ENCODE measurements at places on chromosomes 11 and 22.

GRCh38 chr11:95375886-95376285, 144.9 kb upstream of the SESN3 start:
- peak; percentile 98 for DNase-seq

GRCh38 chr11:118406599-118407166, 5.3 kb downstream of the ATP5MG start:
- DNase-seq, result peak; percentile 38

GRCh38 chr11:34558673-34559072, 45.1 kb upstream of the ELF5 start:
- peak; percentile 4 for DNase-seq

DNA sequence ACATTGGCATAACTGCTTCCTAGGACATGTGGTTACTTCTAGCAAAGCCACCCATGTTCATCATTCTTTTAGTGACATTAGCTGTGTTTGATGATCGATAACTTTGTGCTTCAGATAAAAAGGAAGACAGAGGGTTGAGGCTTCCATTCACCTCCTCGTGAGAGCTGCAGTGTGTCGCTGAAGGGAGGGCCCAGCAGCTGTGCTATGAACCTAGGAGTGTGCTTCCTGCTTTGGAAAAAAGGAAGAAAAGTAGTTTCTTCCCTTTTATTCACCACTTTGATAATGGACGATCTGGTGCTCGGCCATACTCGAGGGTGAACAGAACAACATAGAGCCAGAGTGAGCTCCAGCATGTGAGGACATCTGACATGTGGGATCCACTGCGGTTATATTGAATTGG, 6.1 kb upstream of the RFPL2 start:
- no peak for DNase-seq

GRCh38 chr11:69272055-69272454, 21.9 kb upstream of the MYEOV start:
- no peak for DNase-seq

DNA sequence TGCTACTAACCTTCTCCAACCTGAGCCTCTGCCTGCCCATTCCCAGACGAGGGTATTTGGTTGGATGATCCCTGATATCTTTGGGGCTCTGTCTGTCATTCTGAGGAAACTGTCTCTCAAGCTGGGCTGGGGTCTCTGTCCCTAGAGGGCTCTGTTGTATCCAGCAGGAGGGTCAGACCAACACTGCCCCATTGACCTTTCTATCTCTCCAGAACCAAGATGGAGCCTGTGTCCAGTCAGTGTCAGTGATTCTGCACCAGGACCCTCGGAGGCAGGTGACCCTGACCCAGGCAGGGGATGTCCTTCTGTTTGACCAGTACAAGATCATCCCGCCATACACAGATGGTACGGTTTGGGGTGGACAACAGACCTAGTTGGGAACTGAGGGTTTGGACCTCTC, 21.9 kb downstream of the OTOG start:
- DNase-seq, result no peak

DNA sequence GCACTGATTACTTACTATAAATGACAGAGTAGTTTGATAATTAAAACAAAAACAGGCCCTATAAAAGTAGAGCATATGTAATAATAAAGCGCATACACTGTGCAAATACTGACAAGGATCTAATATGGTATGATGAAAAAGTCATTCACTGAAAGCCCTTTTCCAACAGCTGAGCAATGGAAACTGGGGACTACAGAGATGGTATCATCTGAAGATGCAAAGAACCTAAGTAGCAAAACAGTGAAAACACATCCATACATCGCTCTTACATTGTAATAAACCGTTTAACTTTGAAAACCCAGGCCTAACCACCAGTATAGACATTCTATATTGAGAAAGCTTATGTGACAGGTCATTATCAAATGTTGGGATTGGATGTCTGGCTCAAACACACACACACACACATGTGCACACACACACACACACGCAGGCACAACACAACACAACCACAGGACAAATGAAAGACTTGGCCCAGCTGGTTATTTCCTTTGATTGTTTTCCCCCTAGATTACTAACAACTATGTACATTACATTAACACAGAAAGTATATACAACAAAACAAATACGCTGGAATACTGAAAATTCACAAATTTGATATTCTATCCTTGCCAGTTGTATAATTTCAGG, 119.5 kb downstream of the APOL5 start:
- DNase-seq, result peak; percentile 15

GRCh38 chr11:118202599-118203422, 22.0 kb downstream of the JAML start:
- DNase-seq, result no peak

GRCh38 chr11:118883368-118884071, at the start of gene CXCR5:
Gene CXCR5 (plus strand): TSS chr11:118883892. CDS start chr11:118883942, 50 bp downstream.
- no peak for DNase-seq

DNA sequence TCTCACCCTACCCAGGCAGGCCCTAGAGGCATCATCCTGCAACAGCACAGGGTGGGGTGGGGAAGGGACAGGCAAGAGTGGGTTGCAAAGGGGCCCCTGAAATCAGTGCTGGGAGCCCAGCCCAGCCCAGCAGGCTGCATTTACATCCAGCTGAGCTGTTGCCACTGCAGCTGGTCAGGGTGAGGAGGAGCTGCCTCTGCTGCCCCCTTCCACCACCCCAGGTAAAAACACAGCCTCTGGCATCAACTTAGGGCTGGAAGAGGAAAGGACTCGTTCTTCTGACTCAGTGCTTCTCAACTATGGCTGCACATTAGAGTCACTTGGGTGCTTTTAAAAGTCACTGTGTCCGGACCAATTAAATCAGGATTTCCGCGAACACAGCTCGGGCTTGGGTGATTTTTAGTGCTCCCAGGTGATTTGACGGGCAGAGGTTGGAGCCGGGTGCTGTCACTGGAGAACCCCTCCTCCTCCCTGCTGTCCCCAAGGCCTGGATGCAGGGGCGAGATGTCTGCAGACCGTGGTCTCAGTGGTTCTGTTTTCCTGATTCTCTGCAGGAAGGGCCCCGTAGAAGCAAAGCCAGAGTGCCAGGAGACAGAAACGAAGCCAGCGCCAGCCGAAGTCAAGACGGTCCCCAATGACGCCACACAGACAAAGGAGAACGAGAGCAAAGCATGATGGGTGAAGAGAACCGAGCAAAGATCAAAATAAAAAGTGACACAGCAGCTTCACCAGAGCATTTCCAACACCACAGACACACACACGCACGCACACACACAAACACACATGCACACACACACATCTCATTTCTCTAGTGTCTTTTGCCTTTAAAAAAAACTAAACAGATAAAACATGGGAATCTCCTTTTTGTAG, 39.4 kb upstream of the TTC12 start:
- DNase-seq, result peak; percentile 33

GRCh38 chr11:116512841-116513240, 259.9 kb downstream of the BUD13 start:
- DNase-seq, result no peak

DNA sequence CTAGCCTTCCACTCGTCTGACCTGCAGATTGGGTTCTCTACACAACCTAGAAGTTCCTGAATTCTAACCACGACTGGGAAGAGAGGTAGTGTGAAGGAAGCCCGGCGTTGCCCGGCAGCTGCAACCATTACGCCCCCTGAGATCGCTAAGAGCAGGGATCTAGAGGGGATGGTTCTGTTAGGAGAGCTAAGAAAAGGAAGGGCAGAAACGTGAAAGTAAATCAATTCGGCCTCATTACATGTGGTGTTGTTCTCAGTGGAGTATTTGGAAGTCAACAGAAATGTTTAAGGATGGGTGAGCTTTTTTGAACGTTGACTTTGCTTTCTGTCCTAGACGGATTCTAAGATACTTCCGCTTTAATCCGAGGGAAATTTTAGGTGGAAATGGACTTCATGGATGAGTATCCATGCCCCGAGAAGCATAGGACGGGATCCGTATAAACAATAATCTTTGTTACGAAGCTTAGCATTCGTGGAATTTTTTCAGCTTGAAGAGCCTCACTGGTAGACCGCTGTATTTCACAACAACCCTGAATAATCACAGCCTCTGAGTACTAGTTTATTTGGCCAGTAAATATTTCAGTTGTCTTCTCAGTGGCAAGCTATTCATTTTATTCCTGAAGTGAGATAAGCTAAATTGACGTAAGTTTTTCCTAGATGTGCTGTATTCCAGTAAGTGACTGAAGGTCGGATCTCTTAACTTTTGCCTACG, 629 bp downstream of the ATP5MG start:
- peak; percentile 93 for DNase-seq

DNA sequence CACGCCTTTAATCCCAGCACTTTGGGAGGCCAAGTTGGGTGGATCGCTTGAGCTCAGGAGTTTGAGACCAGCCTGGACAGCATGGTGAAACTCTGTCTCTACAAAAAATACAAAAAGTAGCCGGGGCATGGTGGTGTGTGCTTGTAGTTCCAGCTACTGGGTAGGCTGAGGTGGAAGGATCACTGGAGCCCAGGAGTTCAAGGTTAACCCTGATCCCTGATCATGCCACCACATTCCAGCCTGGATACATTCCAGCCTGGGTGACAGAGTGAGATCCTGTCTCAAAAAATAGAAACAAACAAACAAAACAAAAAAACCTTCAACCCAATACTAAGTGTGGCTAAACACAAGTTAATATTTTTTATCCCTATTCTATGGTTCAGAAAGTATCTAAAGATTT, 66.4 kb upstream of the CLNS1A start:
- no peak for DNase-seq

DNA sequence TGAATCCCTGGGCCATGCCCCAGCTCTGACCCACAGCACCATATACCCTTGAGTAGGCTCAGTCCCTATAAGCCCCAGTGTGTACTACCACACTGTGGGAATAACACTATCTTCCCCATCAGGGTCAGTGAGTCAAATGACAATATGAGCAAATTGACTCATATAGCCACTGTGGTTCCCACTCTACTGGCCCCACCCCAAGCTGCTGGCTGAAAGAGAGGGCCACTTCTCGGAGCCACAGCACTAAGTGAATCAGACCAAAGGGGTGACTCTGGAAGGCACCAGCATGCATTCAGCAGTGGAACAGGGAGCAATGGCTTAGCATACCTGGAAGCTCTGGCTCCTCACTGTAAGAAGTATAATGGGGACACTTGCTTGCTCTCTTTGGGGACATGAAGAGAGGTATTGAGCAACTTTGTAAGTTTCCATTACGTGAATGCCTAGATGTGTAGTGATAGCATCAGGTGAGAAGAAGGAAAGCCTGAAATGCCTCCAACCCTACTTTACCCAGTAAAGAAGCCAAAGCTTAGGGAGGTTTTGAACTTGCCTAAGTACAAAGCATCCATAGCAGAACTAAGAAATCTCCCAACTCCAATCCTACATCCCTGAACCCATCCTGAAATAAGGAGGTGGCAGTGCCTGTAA, 13.5 kb downstream of the CD59 start:
- DNase-seq, result peak; percentile 95

DNA sequence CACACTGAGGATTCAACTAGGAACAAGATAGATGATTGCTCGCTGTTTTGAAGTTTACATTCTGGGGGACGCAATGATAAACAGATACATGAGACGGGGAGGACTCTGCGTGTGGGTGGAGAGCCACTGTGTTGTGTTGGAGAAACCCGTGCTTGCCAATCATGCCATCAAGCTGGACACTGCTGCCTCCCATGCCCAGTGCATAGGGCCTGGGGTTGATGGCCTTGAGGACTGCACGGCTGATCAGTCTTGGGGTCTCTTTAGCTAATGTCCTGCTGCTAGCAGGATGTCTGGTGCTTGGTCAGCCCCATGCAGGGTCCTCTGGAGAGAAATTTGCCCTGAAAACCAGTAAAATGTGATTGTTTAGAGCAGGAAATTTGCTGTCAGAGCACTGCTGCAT, 221.2 kb upstream of the B3GAT1 start:
- DNase-seq, result no peak

DNA sequence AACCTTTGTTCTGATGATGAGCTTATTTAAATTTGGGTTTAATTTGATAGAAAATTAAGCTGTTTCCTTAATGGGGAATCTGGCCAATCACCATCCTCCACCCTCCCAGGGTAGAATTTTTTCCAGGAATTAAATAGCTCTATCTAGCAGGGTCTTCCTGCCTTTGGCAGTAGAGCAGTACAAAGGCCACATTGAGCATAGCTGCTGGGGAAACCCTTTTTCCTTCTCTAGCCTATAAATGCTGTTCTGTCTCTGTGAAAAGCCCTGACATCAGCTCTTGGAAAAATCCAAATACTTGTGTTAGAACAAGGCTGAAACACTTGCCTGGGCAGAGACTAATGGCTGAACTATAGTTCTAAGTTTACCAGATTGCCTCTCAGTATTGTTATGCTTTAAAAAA, 55.1 kb downstream of the ARHGEF12 start:
- DNase-seq, result no peak

- no peak for DNase-seq
Observed at GRCh38 chr11:11446967-11447366, 93.9 kb upstream of the CSNK2A3 start.

- DNase-seq, result no peak
Observed at GRCh38 chr11:131938351-131938751, 567.9 kb downstream of the NTM start.

DNA sequence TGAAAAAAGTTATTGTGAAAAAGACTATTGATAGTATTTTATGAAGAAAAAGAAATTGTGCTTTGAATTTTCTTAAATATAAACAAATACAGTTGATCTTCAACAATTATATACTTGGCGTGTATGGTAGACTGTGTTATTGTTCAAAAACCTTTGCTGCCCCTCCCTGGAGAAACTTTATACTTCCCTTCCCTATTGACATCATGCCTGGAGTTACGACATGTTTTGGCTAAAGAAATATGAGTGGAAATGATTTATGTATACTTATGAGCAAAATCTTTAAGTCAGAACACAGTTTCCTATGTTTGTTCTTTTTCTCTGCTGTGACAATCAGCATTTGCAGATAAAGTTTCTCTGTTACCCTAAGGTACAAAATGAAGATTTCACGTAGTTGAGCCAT, 243.8 kb downstream of the TMEM135 start:
- DNase-seq, result peak; percentile 79

- DNase-seq, result no peak
Observed at GRCh38 chr22:49151256-49152126, 676.2 kb downstream of the BRD1 start.

DNA sequence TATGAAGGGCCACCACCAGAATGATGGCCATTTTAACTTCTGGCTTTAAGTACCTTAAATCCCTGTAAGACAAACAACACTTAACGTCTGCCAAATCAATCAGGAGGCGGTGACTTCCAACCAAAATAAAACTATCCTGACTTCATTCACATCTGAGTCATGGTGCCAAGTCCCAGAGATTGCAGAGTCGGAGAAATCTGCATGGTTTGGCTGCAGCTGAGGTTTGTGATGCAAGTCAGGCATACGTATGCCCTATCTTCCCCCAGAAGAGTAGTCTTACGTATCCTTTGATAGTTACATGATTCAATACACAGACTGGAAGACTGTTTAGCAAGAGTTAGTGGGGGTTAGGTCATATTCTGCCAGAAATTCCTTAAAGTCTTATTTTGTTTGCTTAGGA, 1.7 kb upstream of the GAB2 start:
- DNase-seq, result peak; percentile 97

DNA sequence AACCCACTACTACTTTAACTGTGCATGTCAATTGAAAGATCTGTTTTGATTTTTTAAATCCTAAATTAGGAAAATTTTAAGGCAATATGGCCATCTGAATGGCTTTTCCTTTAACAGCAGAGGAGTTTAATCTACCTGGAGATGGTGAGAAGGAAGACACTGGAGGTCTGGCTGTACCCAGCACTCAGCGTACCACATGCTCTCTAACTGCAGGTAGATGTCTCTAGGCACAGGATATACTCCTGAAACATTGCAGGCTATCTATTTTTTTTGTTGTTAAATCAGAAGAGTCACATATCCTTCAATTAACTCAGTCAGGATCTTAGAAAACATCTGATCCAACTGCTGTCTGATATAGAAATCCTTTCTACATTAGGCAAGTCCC, 17.3 kb upstream of the CASTOR1 start:
- no peak for DNase-seq

All from GM23248 (cell line).